Spinal cord (tissue), 10 donors: ENCODE measurements at places on chromosomes 4 and X.

GRCh38 chr4:85569730-85570299 lies 94.9 kb downstream of the ARHGAP24 start:
- no peak for DNase-seq

GRCh38 chr4:105329081-105329480 lies 144.8 kb downstream of the PPA2 start:
- no peak for DNase-seq

- DNase-seq, result no peak
Measured at GRCh38 chr4:150708004-150708403, 126.1 kb downstream of the MAB21L2 start.

- no peak for DNase-seq
Measured at GRCh38 chr4:155026715-155027114, 181.7 kb upstream of the NPY2R start.

- DNase-seq, result no peak
Measured at GRCh38 chr4:162392946-162393345, 229.1 kb upstream of the FSTL5 start.

- DNase-seq, result no peak
Measured at GRCh38 chr4:65893271-65893670, 223.0 kb upstream of the EPHA5 start.

- DNase-seq, result no peak
Measured at GRCh38 chrX:97366237-97366636, 482.5 kb downstream of the RPA4 start.
